ENCODE measurements at places on chromosomes 16 and 17.

- no peak for DNase-seq
Measured at GRCh38 chr16:52363082-52363481, 183.9 kb downstream of the TOX3 start.

- no peak for DNase-seq
Measured at GRCh38 chr17:39848600-39848999, 15.5 kb downstream of the IKZF3 start.

DNA sequence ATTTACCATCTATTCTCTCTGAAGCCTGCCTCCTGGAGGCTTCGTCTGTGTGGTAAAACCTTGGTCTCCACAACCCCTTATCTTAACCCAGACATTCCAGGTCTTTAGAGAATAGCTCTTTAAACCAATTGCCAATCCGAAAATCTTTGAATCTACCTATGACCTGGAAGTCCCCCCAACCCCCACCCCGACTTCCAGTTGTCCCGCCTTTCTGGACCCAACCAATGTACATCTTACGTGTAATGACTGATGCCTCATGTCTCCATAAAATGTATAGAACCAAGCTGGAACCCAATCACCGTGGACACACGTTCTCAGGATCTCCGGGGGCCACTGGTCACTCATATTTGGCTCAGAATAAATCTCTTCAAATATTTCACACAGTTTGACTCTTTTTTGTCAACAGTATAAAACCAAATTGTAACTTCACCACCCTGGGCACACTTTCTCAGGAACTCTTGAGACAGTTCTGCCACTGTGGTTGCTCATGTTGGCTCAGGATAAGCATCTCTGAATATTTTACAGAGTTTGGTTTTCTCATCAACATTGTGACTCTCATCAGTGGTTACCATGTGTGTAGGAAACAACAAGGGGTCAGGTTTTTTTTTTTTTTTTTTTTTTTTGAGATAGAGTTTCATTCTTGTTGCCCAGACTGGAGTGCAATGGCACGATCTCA, 18.1 kb upstream of the DNAH17 start:
- DNase-seq: no peak

- DNase-seq: no peak
Measured at GRCh38 chr17:56184650-56185049, 31.4 kb downstream of the ANKFN1 start.

DNA sequence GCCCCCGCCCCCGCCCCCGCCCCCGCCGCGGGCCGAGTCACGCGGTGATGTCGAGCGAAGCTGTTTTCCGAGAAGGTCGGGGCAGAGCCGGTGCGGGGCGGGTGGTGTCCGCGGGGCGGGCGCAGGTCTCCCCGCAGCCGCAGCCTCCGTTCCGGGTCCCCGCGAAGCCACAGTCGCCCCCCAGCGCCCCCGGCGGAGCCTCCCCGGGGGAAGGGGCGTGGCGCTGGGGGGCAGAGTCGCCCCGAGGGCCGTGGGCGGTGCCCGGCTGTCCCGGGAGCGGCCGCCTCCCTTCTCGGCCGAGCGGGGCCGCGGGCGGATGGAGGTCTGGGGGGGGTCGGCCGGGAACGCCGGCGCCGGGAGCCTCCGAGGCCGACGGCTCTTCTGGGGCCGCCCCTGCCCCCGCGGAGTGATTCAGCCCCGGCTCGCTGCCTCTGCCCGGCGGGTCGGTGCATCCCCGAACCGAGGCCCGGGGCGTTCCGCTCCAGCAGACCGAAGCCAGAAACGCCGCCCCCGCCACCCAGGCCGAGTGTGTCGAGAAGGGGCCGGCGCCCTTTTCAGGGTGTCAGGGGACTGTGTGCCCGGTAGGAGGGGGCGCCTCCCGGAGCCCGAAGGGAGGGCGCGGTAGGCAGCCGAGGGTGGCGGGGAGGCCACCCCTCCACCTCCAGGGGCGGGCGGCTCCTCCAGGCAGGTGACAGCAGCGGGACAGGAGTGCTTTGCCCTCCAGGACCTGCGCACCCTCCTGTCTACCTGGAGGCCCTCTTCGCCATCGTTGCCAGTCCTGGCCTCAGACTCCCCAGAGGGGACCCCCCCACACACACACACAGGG, 1.7 kb downstream of the METRNL start:
- no peak for DNase-seq

GRCh38 chr16:77788181-77789084, at the start of gene VAT1L:
Gene VAT1L (plus strand): TSS chr16:77788564. CDS start chr16:77788683, 119 bp downstream.
- peak; percentile 30 for DNase-seq

- DNase-seq: no peak
Measured at GRCh38 chr16:74556375-74556922, 50.5 kb downstream of the GLG1 start.

DNA sequence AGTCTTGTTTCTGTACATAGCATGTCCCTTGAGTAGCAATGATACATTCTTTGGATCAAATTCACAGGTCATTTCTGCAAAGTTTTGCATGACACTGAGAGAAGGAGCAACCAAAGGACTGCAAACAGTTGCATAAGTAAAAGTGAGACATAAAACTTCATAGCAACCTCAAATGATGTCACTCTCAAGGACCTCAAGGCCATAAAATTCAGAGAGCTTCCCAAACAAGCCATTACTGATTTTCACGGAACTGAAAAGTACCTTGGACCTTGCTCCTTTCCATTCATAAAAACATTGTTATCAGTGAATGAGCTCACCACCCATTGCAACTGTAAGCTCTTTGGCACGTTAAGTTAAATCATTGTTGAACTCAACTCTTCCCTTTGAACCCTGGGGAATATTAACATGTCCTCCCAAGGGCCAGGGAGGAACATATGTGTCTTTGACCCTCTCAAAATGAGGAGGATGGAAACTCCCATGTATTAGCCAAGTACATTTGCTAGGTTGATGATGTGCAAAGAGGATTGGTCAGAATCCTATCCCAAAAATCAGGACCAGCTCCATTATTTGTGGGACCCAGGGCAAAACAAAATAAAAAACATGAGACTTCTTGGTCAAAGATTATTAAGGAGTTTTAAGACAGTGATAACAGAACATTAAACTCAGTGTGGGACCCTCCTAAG, 275.0 kb upstream of the DYNLRB2 start:
- DNase-seq: no peak

GRCh38 chr17:46727572-46728348, 90.7 kb downstream of the WNT3 start:
- no peak for DNase-seq

DNA sequence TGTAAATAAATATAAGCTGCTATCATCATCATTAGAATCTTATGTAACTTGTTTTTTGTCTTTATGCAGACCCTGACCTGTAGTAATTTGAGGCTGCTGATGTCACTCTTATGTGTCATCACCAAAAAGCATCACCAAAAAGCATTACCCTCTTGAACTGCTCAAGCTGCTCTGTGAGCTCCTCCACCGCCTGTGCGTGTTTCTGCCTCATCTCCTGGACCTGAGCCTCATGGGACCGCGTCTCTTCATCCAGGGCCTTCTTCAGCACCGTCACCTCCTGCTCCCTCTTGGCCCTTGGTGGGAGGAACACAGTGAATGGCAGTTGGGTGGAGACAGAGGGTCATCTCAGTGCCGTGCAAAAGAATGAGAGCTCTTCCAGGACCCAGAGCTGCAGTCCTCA, 82.4 kb downstream of the NDE1 start:
- no peak for DNase-seq

- DNase-seq: no peak
Measured at GRCh38 chr16:49855280-49855821, 561 bp downstream of the ZNF423 start.

DNA sequence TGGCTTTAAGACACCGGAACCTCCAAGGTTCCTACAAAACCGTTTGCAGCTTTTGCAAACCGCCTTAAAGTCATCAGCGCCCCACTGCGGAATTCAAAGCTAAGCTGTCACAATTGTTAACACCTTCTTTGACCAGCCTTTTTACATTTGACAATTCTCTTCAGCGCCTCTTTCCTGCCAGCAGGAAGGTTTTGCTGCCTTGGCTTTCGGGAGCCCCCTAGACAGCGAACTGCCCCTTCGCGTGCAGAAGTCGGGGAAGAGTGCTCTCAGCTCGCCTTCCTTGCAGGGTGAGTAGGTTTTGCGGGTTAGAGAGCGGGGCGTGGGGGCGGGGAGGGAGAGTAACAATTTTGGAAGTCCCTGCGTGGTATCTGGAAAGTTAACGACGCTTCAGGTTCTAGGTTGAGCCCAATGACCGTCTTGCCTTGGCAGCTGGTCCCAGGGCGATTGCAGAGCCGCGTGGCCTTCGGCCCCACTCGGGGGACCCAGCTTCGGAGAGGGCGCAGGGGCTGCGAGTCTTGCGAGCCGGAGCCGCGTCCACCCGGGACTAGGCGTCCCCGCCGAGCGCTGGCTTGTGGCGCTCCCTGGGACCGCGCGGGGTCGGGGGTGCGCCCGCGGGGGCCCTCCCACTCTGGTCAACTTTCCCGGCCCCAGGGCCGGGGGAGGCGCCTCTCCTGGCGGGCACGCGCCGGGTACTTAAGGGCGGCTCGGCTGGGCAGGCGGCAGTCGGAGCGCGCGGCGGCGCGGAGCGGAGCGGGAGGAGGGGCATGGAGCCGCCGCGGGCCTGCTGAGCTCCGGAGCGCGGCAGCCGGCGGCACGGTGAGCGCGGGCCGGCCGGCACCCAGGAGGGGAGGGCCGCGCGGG, at the start of gene HAS3:
Gene HAS3 (plus strand): TSS at position 153 of the 861 bp plus-strand sequence. CDS start 3,743 bp downstream, outside the sequence.
- DNase-seq: no peak

GRCh38 chr17:74659889-74660288, 36.4 kb upstream of the CD300E start:
- no peak for DNase-seq

DNA sequence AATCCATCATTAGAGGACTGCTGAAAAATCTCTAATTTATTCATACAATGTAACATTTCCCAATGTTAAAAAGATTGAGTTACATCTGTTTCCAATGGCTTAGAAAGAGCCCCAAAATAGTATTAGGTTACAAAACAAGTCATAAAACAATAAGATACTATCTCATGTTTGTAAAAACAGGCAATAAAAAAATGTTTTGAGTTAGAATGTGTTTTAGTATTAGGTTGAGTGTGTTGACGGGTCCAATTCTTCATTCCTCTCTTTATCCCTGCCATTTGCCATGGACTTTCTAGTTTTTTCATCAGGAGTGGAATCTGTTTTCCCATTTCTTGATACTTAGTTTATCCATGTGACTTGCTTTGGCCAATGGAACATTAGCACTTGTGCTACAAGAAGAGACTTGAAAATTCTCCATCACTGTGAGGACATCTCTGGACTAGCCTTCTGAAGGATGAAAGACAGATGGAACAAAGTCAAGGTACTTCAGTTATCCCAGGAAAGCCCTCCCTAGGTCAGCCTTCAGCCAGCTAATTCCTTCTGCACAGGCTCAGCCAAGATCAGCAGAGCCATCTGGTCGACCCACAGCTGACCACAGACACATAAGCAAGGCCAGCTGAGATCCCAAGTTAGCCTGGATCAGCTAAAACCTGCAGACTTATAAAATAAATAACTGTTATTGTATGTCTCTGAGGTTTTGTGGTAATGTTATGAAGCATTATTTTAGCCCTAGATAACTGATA, 83.3 kb downstream of the HS3ST3A1 start:
- no peak for DNase-seq

- DNase-seq: no peak
Measured at GRCh38 chr16:27520982-27521673, 28.6 kb downstream of the GTF3C1 start.

DNA sequence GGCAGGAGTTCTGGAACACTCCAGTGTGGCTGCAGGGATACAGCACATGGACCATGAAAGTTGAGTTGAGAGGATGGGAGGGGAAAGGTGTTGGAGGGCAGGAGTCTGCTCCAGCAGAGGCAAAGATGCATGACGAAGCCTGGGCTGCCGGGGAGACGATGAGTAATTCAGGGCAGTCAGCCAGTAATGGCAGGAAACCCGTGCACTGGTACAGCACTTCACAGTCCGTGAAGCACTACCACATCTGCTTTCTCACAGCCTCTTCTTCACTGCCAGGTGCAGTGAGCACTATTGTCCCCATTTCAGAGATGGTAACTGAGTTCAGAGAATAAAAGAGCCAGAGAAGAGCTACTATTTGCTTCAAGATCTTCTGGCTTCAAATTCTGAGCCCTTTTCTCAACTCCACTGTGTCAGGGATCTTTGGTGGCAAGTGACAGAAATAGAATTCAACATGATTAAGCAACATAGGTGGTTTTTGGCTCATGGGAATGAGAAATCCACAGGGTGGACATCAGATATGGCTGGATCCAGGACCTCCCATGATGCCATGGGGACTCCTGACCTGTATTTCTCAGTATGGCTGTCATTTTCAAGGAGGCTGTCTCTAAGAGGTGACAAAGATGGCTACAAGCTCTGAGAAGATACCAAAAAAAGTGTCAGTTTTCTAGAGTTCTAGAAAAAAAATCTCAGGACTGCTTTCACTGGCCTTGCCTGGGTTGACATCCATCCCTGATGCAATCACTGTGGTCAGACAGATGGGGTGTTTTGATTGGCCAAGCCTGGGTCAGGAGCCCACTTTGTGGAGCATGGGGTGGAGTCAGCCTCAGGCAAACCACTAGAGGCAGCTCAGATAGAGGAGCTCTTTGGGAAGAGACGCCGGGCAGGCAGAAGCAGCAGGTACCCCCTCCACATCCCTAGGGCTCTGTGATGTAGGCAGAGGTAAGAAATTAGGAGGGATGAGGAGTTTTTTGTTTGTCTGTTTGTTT, 24.7 kb downstream of the IL21R start:
- DNase-seq: no peak

DNA sequence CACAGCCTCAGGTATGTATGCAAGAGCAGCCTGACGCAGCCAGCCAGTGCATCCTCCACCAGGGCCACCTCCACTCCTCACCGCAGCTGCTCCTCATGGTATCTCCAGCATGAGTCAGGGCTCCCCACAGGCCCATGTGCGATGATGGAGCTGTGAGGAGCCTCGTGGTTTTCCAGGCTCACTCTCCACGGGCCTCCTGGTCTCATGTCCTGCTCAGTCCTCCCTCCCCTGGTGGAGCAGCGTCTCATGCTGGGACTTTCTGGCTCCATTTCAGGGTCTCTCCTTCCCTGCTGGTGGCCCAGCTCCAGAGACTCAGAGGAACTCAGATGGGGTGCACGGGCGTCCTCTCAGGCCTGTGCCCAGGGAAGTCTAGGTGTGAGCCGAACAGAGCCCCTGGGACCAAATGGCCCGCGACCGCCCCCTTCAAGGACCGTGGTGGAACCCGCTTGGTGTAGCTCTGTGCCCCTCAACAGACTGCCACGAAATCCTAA, 70.4 kb downstream of the METRNL start:
- no peak for DNase-seq

- DNase-seq: peak; percentile 66
Measured at GRCh38 chr17:19762515-19762961, 14.4 kb upstream of the ALDH3A1 start.

- no peak for DNase-seq
Measured at GRCh38 chr16:47847220-47847970, 308.4 kb downstream of the ABCC12 start.
